ENCODE measurements at places on chromosomes 4 and X.

- DNase-seq, result no peak
Observed at GRCh38 chr4:36177946-36178345, 66.4 kb downstream of the ARAP2 start.

GRCh38 chr4:158094413-158095134 lies 78.3 kb downstream of the GASK1B start:
- DNase-seq, result no peak

DNA sequence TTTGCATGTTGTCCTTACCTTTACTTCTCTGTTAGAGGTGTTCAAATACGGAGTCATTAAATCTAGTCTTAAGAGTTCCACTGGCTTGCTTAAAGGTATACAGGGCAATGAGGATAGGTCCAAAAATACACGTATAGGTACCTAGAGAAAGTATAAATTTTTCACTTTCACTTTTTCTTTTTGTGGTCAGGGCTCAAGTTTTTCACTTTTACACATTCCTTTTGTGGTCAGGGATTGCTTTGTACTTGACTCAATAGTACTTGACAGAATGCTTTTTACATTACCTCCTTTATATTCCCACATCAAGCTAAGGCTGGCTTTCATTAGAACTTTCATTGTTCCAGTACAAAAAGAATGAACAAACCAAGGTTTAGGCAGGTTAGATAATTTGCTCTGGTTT lies 21.7 kb downstream of the TMEM184C start:
- no peak for DNase-seq

DNA sequence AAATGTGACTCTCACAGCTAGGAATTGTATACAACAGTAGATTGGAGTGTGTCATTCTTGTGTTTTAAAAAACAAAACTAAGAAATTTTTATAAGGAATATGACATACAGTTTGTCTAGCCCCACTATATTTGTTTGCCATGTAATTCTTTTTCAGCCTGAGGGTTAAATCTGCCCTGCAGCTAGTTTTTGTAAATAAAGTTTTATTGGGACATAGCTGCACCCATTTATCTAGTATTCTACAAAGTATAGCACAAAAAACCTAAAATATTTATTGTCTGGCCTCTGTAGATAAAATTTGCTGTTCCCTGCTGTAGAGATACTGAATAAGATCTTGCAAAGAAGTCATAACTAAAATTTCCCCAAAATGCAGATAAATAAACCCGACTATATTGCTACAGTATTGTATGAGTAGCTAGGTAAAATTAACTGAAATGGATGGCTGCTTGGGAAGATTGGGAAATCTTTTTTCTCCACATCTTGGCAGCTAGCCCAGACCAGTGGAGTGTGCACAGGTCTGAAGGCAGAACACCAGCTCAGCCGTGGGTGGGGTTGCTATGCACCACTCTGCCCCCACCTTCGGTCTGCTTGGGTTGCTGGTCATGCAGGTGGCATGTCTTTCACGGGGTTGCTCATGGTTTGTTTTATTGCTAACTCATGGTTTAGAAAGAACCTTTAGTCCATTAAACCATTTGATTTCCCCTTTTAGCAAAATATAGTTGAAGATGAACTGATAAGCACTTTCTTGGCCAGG lies 127.9 kb downstream of the KLHL8 start:
- DNase-seq, result no peak

DNA sequence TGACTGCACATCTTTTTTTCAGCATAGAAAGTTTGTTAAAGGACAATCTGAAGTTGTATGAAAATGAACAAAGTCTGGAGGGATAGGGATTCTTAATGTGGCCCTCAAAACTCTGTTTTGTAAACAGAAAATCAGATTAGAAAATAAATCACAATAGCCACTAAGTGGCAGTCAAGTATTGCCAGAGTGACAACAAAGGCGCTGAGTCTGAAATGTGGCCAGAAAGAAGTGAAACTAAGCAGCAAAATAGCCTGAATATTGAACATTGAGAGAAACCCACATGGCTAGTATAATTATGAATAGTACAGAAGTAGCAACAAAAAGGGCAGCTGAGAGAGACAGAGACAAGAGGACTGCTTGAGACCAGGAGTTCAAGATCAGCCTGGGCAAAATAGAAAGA lies 81.1 kb upstream of the CT45A1 start:
- no peak for DNase-seq

DNA sequence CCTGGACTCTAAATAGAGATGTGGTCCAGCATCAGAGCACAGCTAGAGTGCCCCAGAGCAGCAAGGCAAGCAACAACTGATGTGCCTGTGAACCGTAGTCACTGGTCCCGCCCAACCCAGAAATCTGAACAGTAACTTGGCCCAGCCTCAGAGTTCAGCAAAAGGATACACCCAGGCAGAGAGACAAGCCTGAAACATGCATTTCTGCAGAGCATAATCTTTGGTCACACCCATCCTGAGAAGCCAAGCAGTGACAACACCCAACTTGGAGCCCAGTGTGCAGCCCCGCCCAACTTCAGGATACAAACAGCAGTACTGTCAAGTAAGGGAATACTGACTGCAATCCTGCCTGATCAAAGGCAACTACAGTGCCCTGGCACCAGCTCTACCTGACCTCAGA lies 78.9 kb downstream of the CCDC160 start:
- DNase-seq, result no peak

DNA sequence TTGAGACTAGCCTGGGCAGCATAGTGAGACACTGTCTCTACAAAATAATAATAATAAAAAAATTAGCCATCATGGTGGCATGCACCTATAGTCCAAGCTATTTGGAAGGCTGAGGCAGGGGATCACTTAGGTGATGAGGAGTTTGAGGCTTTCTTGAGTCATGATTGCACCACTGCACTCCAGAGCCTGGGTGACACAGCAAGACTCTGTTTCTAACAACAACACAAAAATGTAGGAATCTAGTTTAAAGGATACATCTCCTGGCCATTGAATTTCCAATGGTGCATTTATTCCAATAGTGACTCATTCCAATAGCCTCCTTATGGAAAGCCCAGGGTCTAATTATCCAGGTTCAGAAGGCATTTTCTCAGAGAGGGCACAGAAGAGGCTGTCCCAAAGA lies 21.9 kb upstream of the HERC6 start:
- no peak for DNase-seq

- no peak for DNase-seq
Observed at GRCh38 chrX:116490104-116490503, 27.3 kb upstream of the CT83 start.

- DNase-seq, result no peak
Observed at GRCh38 chr4:64584981-64585557, 175.8 kb upstream of the TECRL start.

GRCh38 chr4:88077911-88078524 lies 70.6 kb downstream of the PKD2 start:
- no peak for DNase-seq

GRCh38 chrX:21993265-21993664 lies 38.9 kb upstream of the PHEX start:
- no peak for DNase-seq

- DNase-seq, result no peak
Observed at GRCh38 chrX:111504941-111505340, 6.5 kb upstream of the SERTM2 start.

DNA sequence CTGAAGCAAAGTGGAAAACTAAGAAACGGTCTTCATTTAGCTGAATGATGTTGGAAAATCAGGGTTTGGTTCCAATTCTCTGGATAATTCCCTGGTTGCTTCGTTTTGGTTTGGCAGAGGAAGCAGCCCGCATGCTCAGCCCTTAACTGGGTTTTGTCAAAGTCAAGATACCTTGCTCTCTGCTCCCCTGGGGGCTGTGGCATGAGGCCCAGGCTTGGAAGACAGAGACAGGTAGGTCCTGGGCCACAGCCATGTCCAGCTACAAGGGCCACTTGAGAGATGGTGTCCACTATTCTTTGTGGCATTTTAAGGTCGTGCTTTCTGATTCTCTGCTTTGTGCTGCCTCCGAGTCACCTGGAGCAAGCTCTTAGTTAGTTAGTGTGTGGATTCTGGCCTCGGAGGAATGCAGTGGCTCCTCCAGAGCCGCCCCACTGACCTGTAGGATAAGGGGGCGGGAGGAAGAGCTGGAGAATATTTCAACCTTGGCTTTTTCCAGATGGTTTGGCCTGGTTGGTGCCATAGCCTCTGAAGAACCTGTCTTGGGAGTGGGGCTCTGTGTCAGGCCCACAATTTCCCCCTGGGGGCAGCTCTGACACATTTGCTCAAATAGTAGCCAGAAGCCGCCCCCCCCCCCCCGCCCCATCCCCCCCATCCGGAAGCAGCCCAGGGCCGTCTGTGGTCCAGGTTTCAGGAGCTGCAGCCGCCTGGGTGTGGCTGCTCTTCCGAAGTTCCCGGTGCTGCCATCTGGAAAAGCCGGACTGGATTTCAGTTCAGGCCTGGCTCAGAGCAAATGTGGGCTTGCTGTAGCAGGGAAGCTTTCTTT lies 147.1 kb downstream of the NHS start:
- DNase-seq, result no peak

DNA sequence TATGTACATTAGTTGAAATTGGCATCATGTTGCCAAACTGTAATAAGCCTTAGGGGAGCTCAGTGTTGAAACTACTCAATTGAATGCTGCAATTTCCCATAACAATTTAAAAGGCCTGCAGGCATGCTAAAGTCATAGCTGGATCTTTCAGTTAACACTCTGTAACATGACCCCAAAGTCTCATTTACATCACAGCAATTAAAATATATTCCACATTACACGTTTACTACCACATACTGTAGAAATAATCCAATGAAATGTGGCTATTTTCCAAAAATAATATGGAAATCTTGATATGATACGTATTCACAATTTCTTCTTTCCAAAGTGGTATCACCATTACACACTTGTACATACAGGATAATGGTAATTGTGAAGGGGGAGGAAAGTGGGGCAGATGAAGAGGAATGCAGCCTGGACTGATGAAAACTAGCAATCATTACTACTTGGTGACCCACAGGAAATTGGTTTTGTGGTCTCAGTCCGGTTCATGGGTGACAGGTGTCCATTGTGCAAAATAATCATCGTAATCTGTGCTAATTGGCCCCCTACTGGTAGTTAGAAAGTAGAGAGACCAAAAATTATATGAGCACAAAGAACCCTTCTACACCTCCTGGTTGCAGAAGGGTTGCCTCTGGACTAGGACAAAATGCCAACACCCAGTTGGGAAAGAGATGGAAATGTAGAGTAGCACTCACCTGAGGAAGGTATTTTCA lies 63.7 kb downstream of the TENM3 start:
- no peak for DNase-seq

DNA sequence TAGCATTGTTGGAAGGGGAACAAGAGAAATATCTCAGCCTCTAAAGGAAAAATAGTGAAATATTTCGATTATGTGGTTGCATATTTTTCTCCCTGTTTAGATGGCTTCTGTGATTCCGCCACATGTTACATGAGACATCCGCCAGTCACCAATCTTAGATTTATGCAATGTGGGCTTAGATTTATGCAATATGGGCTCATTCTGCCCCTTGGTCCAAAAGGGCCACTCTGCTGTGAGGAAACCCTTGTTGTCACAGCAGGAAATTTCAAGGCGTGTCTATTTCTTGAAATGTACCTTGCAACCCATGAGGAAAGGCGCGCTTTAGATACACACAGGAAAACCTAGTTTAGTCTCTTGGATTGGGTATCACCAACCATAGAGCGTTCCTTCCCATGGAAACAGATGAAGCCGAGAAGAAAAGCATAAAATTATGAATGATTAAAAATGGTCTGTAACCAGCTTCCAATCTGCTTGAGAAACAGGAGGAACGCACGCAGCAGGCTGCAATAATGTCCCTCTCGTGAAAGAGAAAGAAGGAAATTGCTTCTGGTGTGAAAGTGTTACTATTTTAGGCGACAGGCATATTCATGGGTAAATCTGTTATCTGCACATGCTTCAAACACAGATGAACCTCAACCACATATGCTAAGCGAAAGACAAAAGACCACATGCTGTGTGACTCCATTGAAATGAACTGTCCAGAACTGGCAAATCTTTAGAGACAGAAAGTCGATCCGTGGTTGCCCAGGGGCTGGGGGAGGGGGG lies 3.7 kb downstream of the RS1 start:
- no peak for DNase-seq

GRCh38 chr4:54700986-54701385 lies 43.2 kb downstream of the KIT start:
- no peak for DNase-seq

- DNase-seq, result no peak
Observed at GRCh38 chr4:86357608-86358007, 2.2 kb downstream of the MAPK10 start.

- no peak for DNase-seq
Observed at GRCh38 chr4:32148111-32148666, 1428.0 kb downstream of the PCDH7 start.

GRCh38 chr4:107825072-107825824 lies 516 bp downstream of the SGMS2 start:
- DNase-seq, result no peak

DNA sequence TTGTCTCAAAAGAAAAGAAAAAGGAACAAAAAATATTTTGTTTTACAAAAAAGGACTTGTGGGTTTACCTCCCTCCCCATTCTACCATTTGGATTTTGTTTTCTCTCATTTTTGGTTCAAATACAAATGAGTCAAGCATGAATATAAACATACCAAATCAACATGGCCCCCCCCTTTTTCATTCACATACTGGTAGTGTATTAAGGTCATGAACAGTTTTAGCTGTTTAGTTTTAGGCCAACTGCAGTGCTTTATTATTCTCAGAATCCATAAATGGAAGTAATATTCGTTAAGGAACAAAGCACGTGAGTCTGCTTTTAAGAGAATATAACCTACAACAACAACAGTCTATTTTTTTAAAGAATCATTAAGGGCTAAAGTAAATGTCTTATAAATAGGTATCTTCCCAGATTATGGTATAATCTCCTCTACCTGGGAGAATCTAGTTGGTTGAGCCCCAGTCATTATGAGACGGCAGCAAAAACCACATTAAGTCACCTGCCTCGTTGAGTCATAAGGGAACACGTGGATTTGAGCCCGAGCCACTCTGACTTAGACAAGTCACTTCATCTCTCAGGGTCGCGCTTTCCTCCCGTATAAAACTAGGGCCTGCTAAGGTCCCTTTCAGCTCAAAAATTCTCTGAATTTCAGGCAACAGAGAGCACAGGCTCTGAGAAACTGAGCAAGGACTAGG lies 26.7 kb downstream of the BCLAF3 start:
- no peak for DNase-seq

DNA sequence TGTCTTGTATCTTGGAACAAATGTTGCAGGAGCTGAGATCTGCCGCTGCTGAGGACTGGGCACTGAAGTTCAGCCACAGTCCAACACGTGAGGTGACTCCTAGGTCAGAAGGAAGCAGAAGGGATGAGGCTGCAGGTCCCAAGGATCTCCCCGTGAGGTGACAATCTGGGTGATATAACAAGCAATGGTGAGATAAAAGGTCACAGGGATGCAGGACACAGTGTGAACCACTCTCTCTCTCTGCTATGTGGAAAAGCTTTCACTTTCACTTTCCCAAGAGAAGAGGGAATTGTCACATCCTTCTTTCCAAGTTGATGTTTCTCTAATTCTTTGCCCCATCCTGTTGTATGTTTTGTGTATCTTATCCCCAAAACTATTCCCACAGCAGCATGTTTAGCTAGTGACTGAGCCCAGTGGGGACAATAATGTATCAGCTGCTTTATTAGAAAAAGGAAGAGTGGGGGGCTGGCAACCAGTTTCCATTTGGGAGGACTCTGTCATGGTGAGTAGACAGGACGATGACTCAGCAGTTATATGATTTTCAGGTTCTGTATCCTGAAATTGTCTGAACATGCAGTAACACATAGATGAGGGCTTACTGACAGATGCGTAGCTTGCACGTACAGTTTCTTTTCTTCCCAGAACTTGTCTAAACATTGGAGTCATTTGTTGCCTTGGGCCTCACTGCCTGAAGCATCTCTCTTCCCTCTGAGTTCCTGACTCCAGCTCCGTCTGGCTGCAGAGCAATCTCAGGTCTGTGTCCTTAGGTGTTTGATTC lies 1415.8 kb upstream of the TENM3 start:
- no peak for DNase-seq

GRCh38 chr4:96317891-96318290 lies 478.0 kb downstream of the PDHA2 start:
- no peak for DNase-seq
